CD8-positive, alpha-beta memory T cell (primary cell): ENCODE measurements at places on chromosomes 2 and 18. TPM values are rescaled to one million over a fixed set of nuclear protein-coding genes. Genes with fewer than 3 reads are reported as not detected.

COPS8 gene
- polyA plus RNA-seq: 67.4 TPM

DNA sequence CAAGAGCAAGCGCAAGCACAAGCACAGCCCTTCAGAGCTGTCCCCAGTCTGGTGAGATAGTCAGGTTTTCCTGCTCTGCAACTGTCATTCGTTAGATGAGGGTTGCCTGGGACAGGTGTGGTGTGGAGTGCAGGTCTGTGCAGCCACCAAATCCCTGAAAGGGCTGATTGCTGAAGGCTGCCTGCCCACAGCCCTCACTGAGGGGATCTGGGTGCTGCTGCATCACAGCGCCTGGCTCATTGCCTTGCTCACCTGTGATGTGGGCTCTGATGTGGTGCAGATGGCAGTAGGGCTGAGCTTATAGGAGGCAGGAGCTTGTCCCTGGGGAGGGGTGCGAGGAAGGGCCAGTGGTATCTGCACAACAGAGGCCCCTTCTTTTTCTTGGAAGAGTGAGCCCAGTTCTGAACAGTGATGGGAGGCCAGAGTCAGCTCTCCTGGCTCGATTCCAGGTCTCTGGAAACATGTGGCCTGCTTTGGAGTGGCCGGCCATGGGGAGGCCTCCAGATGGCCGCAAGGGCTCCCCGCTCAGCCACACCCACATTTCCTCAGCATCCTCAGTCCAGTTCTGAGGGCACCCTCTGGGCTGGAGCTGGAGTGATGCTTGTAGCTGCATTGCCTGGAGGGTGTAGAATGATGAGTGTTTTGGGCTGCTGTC is 11.4 kb downstream of the UBE2F start:
- DNase-seq: no peak

SPP2 gene
- polyA plus RNA-seq: not detected

GRCh38 chr2:240252872-240253511 is 112.5 kb upstream of the OTOS start:
- no peak for DNase-seq

DNA sequence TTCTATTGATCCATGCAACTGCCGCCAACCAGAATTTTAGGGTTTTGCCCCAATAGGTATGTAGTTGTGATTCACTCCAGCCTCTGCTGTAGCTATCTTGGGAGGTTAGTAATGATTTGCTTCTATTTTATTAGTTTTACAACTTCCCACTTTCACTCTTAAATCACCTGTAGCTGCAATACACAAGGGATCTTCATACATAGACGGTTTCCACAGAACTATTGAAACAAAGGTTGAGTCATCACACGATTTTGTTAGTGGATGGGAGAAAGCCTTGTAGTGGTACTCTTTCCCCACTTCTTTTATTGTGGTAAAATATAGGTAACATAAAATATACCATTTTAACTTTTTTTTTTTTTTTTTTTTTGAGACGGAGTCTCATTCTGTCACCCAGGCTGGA is 104.2 kb upstream of the SPRED2 start:
- DNase-seq: no peak

GRCh38 chr18:48939205-48940097 is 11.3 kb downstream of the SMAD7 start:
- no peak for DNase-seq

DNA sequence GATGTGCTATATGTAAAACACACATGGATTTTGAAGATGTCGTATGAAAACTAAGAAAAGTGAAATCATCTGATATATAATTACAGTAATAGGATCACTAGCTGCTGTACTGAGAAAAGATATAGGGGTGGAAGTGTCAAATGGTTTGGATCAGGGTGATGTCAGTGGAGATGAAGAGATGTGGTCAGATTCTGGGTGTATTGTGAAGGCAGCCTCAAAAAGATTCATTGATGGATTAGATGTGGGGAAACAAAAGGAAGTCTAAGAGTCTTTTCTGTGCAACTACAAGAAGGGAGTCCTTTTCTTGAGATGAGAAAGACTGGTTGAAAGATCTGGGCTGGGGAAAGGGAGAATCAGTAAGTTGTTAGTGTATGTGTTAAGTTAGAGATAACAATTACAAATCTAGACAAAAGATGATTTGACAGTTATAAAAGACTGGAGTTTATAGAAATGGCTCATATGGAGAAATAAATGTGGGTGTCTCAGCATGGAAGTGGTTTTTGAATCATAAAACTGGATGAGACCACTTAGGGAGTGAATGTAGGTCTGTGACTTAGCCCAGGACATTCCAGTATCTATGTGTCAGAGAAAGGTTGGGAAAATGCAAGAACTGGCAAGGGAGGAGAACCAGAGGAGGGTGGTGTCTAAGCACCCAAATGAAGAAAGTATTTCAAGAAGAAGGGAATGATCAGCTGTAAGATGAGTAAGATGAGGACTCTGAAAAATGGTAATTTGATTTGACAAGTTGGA is 347.4 kb downstream of the PARD3B start:
- no peak for DNase-seq

PIEZO2 gene
- polyA plus RNA-seq: not detected

IL1RL1 gene
- polyA plus RNA-seq: 0.14 TPM

GRCh38 chr2:219210196-219210885 is 3.8 kb downstream of the ZFAND2B start:
- DNase-seq: no peak

GREB1L gene
- 0.13 TPM for polyA plus RNA-seq

- no peak for DNase-seq
These were observed 362.4 kb upstream of the SOX11 start for GRCh38 chr2:5329763-5330162.

- peak; percentile 42 for DNase-seq
These were observed 3.5 kb upstream of the CABLES1 start for GRCh38 chr18:23131693-23132319.

DNA sequence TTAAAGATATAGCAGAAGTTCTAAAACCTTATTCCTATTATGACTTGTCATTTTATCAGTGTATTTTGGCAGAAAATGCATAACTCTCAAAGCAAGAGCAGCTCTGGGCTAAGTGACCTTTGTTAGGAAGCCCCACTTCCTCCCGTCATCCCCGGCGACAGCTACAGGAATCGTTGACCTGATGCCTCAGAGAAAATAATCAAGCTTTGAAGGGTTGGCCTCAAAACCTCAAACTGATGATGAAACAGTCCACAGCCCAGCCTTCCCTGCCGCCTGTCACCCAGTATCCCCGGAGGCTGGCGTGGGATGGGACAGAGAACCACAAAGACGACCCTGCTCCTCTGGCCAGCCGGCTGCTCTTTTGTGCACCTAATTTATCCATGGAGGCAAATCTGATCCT is 65.3 kb downstream of the KCNF1 start:
- DNase-seq: no peak

- no peak for DNase-seq
These were observed 23.3 kb upstream of the IL1RN start for GRCh38 chr2:113104054-113104611.

WDR7 gene
- 21.9 TPM for polyA plus RNA-seq

DNA sequence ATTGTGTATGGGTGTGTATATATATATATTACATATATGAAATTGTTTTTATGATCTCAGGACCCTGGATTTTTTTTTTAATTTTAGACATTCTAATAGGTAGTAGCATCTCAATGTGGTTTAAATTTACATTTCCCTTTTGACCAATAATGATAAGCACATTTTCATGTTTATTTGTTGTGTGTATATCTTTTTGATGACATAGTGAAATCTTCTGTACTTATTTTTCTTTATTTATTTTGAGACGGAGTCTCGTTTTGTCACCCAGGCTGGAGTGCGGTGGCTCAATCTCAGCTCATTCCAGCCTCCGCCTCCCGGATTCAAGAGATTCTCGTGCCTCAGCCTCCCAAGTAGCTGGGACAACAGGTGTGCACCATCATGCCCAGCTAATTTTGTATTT is 35.1 kb upstream of the CYBRD1 start:
- no peak for DNase-seq

GRCh38 chr2:239946562-239946863 is 78.6 kb downstream of the NDUFA10 start:
- no peak for DNase-seq

ANKRD36 gene
- 11.2 TPM for polyA plus RNA-seq

DNA sequence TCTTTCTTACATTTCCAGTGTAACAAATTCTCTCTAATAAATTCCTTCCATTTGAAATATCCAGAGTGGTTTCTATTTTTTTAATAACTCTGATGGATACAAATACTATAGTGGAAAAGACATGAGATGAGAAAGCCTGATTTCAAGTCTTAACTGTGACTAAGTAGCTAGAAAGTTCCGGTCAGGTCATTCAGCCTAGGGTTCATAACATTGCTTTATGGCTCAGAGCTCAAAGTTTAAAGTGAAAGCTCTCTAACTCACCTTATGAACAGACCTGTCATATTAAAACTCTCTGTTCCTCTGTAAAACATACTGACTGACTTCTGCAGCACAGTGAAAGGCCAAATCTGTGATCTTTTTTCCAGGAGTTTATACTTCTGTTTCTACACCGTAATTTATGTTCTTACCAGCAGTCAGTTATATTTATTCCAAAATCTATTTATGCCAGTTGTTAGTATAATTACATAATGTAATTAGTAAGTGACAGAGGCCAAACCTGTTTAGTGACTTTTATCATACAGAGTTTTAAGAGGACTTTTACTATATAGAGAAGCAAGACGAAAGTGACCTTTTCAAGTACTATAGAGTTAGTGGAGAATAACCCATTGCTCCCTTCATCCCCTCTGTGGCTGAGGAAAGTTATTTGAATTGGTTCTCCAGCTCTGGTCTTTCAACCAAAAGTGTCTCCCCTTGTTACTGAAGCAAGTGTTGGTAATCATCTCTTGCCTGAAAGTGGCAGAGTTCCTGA is 118.8 kb upstream of the PDE1A start:
- DNase-seq: no peak

DNA sequence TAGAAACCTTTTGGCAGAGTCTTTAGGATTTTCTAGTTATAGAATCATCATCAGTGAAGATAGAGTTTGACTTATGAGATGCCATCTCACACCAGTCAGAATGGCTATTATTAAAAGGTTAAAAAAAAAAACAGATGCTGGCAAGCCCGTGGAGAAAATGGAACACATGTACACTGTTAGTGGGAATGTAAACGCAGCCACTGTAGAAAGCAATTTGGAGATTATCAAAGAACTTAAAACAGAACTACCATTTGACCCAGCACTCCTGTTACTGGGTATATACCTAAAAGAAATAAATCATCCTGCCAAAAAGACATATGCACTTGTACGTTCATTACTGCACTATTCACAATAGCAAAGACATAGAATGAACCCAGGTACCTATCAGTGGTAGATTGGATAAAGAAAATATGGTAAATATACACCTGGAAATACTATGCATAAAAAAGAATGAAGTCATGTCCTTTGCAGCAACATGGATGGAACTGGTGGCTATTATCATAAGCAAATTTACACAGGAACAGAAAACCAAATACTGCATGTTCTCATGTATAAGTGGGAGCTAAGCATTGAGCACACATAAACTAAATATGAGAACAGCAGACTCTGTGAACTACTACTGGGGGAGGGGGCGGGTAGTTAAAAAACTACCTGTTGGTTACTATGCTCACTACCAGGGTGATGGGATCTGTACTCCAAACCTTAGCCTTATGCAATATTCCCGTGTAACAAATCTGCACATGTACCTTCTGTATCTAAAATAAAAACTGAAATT is 279.0 kb downstream of the KIAA1328 start:
- no peak for DNase-seq

GRCh38 chr2:1602278-1603010 is 141.9 kb downstream of the PXDN start:
- no peak for DNase-seq

GRCh38 chr2:79711098-79711497 is 198.2 kb downstream of the CTNNA2 start:
- DNase-seq: no peak

GRCh38 chr2:208319391-208319790 is 53.3 kb downstream of the PIKFYVE start:
- DNase-seq: no peak

DNA sequence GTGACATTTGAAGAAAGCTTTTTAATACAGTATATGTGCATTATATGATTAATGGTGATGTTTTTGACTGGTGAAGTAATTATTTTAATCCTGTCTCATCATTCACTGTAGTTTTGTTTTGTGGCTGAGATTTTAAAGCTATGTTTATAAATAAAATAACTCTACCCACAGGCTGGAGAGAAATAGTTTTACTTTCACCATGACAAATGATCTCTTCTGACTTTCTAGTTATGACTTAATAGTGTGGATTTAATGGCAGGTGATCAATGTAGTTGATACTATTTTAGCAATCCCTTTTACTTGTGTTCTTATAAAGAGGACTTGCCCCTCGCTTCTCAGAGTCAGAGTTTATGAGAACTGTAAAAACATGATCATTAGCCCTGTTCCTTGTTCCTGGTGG is 289.5 kb upstream of the SIX3 start:
- no peak for DNase-seq

ZSWIM2 gene
- not detected for polyA plus RNA-seq

DNA sequence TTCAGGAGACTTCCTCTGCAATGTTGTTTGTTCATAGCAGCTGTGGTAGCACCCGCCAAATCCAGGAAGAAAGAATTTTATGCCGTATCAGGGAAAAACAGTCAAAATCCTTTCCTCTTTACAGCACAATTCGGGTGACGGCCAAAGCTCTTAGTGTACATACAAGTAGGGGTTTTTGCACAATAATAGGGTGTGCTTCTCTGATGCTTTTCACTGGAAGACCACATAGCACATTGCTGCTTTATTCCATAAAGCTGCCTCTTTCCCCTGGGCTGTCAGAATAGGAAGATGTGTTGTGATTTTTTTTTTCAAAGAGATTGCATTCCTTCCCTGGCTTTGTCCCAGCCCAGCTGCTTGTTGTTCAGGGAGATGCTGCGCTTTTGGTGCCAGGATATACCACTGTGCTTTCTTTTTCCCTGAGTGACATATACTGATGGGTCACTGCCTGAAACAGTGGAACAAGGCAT is 27.2 kb upstream of the LANCL1 start:
- DNase-seq: no peak

PEX13 gene
- 15.3 TPM for polyA plus RNA-seq

SLC11A1 gene
- polyA plus RNA-seq: 0.32 TPM

MYO5B gene
- not detected for polyA plus RNA-seq

ELOA2 gene
- polyA plus RNA-seq: not detected

CDH7 gene
- not detected for polyA plus RNA-seq
